ENCODE measurements at places on chromosomes 6 and 20.

- DNase-seq, result no peak
Observed at GRCh38 chr20:32244150-32244823, 33.2 kb upstream of the KIF3B start.

DNA sequence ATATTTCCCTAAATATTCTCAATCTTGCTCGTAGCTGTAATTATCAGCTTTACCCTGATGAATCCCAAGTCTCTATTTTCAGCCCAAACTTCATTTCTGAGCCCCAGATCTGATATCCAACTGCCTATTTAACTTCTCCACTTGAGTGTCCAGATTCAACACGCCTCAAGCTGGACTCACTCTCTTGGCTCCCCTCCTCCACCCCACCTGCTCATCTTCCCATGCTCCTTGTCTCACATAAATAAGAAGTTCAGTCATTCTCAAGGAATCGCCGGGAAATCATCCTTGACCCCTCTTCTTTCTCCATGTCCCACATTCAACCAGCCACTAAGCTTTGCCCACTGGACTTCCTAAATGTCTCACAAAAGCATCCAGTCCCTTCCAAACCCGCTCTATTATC lies 89.9 kb upstream of the STMND1 start:
- DNase-seq, result no peak

GRCh38 chr6:167858086-167858591 lies 31.4 kb downstream of the AFDN start:
- no peak for DNase-seq

DNA sequence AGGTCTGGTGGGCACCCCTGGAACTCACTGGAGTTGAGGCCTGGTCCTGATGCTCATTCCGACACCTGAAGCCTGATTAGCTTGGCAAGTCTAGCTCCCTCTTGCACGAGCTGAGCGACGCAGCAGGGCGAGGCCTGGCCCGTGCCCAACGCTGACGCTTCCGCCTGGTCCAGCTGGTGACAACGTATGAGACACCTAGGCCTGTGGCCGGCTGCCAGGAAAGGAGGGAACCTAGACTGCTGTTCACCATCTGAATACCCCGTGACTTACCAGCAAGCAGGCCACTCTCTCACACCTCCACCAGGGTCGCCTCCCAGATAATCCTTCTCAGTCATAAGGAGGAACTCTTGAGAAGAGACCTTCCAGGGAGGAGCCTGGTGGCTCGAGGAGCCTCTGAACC lies 24.5 kb downstream of the YTHDF1 start:
- no peak for DNase-seq
